Kidney (tissue), 22 donors: ENCODE measurements at places on chromosomes 1 and 21.

DNA sequence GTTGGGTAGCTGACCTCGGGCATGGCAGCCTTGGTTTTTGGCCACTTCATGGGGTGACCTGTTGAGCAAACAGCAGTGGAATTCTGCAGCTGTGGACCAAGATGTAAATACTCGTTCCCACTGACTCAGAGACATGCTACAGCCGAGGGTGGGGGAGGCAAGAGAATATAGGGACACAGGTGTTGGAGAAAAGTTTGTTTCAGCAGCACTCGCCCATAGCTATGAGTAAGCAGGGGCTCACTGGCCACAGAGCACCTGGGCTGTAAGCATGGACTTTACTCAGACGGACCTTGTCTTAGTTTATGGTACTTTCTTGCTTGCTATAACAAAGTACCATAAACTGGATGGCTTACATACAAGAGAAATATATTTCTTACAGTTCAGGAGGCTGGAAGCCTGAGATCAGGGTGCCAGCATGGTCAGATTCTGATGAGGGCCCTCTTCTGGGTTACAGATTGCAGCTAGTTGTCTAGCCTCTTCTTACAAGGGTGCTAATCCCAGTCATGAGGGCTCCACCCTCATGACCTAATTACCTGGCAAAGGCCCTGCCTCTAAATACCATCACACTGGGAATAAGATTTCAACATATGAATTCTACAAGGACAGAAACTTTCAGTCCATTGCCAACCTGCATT lies 437.2 kb upstream of the DAB1 start:
- DNase-seq, result no peak

GRCh38 chr21:43937891-43938309 lies 72.9 kb downstream of the AGPAT3 start:
- DNase-seq, result no peak

DNA sequence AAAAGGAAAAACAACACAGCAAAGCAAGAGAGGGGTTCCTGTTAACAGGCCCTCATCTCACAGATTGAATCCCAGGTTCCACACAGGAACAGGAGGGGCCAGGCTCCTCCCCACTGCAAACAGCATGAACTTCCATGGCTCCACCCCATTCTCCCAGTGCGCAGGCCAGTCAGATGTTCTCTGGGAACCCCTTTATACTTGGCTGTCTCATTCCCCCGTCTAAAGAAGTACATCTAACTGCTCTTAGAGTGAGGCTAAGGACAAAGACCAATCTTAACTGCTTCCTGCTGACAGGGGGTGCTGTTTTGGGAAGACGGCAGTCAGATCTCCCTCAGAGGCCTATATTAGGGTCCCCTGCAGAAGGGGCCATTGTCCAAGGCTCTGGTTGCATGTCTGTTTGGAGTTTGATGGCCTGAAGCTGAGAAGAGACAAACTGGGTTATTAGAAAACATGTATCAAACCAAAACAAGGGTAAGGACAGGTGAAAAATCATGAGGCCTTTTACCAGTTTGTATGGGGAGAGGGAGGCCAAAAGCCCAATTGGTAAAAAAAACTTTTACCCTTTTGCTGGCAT lies 10.5 kb upstream of the NASP start:
- no peak for DNase-seq

GRCh38 chr1:197706601-197707000 lies 68.7 kb downstream of the DENND1B start:
- no peak for DNase-seq

GRCh38 chr1:30534551-30534940 lies 188.8 kb downstream of the MATN1 start:
- DNase-seq, result no peak

DNA sequence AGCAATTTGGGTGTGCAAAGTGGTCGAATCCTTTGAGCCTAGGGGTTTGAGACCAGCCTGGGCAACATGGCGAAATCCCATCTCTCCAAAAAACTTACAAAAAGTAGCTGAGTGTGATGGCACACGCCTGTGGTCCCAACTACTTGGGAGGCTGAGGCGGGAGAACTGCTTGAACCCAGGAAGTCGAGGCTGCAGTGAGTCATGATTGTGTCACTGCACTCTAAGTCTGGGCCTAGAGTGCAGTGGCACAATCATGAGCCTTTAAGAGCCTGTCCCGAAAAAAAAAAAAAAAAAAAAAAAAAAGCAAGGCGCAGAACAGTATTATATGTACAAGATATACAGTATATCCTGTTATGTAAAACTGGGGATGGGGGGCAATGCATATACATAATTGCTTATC lies 25.1 kb upstream of the HTR1D start:
- DNase-seq, result no peak

- DNase-seq, result no peak
These were observed 3.0 kb downstream of the SWT1 start for GRCh38 chr1:185159966-185160365.

DNA sequence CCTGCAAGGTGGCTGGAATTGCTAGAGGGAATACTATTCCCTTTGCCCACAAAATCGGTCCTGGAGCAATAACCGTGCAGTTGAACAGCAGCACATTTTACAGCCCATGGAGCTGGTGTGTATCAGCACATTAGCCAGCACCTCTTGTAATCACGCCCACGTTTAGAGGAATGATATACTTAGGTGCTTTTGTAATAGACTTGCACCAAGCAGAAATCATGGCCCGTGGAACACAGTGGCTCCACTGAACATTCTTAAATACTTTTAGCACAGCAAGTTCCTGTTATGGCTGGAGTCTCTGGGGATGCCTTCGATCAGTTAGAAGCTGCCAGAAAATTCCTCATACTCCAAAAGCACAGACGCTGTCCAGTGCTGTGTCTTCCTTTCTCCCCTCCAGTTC lies 218.1 kb upstream of the FAM78B start:
- DNase-seq, result no peak

DNA sequence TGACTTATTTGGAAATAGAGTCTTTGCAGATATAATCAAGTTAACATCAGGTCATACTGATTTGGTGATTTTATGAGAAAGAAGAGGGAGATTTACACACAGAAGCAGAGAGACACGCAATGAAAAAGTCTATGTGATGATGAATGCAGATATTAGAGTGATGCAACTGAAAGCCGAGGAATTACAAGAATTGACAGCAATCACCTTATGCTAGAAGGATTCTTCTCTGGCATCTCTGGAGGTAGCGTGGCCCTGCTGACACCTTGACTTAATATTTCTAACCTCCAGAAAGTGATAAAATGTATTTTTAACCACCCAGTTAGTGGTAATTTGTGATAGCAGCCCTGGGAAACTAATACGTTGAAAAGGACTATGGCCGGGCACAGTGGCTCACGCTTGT lies 14.2 kb upstream of the CFH start:
- DNase-seq, result no peak

- DNase-seq, result peak; percentile 70
These were observed 26.1 kb downstream of the ATP5PF start for GRCh38 chr21:25708467-25709065.

- no peak for DNase-seq
These were observed 59.2 kb downstream of the WNT9A start for GRCh38 chr1:227888404-227889046.

DNA sequence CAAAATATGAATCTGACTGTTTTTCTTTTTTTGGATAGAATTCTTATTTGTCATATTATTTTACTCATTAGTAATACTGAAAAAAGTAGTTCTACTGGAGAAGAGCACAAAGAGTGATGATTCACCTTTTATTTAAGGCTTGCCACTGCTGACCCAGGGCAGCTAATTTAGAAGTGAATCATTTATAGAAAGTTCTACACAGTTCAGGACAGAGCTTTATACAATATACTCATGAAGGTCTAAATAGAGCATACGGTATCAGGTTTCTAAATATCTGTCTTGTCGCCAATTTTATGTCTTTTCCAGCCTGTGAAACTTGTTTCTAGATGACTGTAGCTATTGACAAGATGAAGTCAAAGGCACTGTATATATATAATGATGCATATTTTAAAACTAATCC lies 25.0 kb downstream of the GIPC2 start:
- DNase-seq, result no peak

DNA sequence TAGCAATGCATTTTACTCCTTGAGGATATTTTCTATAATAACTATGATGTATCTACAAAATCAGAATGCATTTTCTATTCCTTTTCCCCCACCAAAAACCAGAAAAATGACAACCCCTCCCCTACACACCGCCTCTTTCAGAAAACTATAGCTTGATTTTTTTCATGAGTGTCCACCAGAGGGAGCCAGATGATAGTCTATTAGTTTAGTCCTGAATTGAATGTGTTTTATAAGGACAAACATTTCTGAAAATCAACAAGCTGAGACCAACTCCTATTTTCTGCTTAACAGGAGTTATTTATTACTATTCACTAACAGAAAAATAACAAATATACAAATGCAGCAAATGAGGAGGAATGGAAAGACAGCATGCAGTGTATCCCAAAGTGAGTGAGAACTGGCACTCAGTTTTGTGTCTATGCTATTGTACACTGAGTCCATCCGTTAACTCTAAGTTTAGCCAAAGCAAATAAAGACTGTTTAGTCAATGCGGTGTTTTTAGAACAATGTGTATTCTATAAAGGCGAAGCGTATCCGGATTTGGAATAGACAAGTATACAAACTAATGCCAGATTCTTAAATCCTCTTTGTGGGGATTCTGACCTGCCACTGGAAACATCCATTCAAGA lies 182.6 kb downstream of the VAV3 start:
- no peak for DNase-seq

DNA sequence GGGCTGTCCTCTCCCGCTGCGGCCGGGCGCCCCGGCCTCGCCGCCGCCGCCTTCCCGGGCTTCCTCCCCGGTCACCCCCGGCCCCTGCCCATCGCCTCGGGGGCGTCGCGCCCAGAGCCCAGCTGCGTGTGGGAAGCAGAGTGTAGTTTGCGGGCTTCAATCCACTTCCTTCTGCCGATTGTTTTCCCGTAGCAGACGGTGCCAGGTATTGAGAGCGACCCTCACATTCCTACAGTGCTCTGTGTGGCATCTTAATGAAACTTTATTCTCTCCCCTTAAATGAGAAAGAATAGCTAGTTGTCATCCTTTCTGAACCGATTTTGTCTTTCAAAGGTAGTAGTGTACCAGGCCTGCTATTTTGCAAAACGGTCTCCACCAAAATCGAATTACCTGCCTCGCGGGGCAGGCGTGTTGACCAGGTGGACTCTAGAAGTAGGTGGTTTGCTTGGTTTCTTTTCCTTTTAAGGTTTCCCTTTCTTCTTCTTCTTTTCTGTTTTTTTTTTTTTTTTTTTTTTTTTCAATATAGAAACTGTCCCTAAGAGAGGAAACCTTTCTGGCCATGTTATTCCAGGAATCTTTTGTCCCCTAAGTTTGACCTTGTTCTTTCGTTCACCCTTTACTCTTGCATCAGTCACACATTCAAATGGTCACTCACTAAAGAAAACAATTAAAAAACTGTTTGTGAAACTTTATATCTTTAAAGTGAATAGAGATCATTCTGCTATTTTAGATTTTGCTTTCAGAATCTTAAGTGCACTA lies 881 bp downstream of the USP25 start:
- no peak for DNase-seq

- no peak for DNase-seq
These were observed 440 bp downstream of the PIGP start for GRCh38 chr21:37072274-37072987.

DNA sequence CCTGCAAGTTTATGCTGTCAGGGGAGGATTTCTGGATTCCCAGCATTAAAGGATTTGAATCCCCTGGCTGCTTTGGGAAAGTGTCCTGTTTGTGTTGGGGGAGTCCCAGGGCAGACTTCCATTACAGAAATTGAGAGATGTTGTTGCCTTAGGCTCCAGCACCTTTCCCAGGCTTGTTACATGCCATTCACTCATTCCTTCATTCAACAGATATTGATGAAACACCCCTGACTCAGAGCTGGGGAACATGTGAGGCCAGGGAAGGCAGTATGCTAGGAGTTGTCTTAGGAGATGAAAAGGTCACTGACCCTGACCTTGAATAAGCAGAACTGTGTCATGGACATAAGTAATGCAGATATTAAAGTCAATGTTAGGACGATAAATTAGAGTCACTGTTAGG lies 161.7 kb downstream of the NTMT2 start:
- no peak for DNase-seq

- no peak for DNase-seq
These were observed 746.5 kb downstream of the USP25 start for GRCh38 chr21:16476056-16476825.

GRCh38 chr1:36083635-36084496 lies at the start of gene TEKT2:
Gene TEKT2, plus strand, starts transcription at chr1:36084094. Its CDS starts 828 bp downstream, at chr1:36084922.
- peak; percentile 91 for DNase-seq

- no peak for DNase-seq
These were observed 217.3 kb downstream of the PTPRU start for GRCh38 chr1:29453502-29454240.

GRCh38 chr1:240021709-240022108 lies 70.0 kb upstream of the FMN2 start:
- no peak for DNase-seq

DNA sequence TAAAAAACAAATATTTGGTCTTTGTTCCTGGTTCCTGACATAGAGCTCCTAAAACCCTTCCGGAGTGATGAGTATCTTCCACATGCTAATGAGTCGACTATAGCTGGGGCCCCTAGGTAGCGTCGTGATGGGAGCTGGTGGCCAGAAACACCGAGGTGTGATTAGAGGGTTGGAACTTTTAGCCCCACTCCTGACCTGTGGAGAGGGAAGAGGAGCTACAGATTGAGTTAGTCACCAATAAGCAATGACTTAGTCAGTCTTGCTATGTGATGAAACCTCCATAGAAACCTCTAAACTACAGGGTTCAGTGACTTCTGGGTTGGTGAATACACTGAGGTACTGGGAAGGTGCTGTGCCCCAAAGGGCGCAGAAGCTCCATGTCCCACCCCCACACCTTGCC lies 30.1 kb upstream of the PLD5 start:
- DNase-seq, result no peak

DNA sequence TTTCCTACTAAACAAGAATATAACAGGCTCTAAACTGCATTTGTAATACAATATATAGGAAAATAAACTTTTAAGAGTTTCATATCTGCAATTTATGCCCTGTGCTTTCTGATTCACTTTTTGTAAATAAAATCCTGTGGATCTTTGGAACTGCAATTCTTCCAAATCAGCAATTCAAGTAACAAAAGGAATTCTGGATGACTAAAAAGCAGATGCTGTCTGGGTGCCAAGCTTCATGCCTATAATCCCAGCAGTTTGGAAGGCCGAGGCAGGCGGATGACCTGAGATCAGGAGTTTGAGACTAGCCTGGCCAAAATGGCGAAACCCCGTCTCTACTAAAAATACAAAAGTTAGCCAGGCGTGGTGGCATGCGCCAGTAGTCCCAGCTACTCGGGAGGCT lies 6.3 kb downstream of the NME7 start:
- no peak for DNase-seq
